ENCODE measurements at places on chromosomes 5 and 9.
A peak's percentile ranks its signal among the peaks of the same experiment; 100 is the strongest.

DNA sequence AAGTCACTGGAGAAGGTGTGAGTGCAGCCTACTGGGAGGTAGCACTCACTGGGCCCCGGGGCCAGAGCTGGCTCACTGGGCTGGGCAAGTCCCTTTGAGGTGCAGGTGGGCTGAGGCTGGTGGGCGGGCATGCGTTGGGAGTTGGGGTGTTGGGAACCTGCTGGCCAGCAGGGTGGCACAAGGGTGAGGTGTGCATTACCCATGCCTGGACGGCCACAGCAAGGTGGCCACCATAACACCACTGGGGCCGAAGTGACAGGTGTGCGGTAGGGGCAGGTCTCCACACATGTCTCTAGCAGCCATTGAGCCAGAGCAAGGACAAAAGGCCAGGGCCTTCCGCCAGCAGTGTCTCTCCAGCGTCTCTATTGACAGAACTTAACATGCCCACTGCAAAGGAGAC is 22.6 kb downstream of the PRRT1B start:
- DNase-seq: no peak

GRCh38 chr5:18888821-18889220 is 1099.2 kb downstream of the CDH18 start:
- DNase-seq: no peak

DNA sequence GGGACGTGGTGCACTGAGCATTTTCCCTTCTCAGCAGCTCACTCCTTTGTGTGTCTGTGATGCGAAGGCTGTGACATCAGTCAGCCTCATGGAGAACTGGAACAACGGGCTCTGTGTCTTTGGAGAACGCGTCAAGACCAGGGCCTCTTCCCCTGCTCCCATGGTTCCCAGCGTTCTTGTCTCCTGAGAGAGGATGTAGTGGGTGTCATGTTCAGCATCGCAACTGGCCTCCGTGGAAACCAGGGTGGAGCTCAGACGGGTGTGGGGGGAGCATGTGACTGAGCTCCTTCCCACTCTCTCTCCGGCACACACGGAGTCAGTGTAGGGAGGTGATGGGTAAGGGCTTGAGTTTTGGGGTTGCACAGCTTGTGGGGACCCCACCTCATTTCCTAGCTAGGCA is 59.7 kb downstream of the TENT4A start:
- peak; percentile 26 for DNase-seq

DNA sequence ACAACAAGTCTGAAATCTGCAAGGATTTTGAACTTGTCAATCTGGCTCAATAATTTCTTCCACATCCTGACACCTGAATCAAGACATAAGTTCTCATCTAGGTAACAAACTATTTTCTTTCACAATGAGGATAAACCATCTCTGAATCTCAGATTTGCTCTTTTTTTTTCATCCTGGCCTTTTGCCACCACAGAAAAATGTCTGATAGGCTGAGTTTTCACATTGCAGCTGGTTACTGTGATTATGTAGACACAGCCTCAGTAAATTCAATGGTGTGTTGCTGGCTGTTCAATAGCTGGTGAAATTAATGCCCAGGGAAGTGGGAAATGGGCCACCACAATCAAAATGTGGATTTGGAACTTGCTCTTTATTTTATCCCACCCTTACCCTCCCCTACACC is 2.8 kb upstream of the ADRA1B start:
- no peak for DNase-seq

DNA sequence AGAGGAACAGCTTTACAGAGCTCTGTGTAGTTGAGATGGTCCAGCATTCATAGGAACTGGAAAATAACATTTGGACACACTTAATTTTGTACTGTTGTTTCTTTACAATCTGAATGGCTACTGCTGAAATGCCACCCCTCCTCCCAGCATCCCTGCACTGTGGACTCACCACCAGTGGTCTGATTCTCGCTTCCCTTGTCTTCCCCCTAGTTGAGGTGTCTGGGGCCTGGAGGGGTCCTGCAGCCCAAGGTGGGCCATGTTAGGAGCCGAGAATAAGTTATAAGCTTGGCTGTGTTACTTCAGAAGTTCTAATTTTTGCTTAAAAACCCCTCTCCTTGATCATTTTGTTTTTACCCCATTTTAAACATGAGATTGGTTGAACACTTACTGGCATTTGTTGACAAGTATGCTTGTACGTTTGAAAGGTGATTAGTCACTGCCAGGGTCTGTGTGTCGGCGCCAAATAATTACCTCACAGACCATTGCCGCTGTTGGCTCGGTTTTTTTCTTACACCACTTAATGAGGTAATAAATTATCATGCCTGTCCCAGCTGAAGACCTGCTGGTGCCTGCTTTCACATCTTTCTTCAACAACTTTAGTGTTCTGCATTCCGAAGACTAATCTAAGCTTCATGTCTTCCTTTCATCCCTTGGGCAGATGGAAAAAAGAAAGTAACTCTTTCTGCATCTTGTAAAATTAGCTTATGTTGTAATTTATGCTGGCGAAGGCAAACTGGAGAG is 65.8 kb downstream of the MCCC2 start:
- no peak for DNase-seq

DNA sequence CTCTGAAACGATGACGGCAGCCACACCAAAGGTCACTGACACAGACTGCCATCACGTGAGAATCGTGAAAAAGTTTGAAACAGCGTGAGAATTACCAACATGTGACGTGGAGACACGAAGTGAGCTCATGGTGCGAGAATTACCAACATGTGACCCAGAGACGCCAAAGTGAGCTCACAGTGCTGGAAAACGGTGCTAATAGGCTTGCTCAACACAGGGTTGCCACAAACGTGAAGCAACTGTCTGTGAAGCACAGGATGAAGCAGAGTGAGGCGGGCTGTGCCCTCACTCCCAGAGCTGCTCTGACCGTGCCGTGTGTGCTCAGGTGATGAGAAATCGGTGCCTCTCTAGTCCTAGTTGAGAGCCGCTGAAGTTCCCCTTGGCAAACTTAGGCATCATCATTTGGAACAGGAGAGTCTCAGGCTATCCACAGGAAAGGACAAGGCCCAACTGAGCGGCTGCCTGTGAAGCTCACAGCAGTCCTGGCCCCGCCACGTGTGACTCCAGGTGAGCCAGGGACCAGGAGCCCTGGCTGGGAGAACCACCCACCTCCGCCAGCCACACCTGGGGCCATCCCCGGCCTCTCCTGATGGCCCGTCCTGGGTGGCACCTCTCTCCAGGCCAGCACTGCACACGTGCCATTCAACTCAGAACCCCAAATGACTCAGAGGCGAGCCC is 29.8 kb upstream of the SLC6A3 start:
- no peak for DNase-seq

GRCh38 chr5:5793242-5794117 is 371.0 kb downstream of the ICE1 start:
- DNase-seq: no peak

GRCh38 chr9:113558632-113559502 is 95.3 kb downstream of the RGS3 start:
- DNase-seq: peak; percentile 19

GRCh38 chr9:132147839-132148238 is 14.0 kb upstream of the NTNG2 start:
- DNase-seq: no peak

DNA sequence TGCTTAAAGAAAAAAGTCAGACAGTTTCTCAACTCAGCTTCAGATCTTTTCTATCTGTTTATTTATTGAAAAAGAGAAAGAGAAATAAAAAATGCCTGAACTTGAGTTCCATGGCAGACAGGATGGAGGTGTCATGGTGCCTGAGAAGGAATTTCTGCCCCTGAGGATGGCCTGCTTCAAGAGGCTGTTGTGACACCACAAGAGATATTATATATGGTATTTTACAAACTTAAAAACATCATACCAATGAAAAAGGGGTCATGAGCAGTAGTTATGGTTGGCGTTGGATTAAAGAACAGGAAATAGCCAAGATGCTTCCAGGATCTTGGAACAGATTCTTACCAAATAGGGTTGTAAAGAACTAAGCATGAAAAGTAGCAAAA is 344.6 kb downstream of the GLIS3 start:
- no peak for DNase-seq

DNA sequence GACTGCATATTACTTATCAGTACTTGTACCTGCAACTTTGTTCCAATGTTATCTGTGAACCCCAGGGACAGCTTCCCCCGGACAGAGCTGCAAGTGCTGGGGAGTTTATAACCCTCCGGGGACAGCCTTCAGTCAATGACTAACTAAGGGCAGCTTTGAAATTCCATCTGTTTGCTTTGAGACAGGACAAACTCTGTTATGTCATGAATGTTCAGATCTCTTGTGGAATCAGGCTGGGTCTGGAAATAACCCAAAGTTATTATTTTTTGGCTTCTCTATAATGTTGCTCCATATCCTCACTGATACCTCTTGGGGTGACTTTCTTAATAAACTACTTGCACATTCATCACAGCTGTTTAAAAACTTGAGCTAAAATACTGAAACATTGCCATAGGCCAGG is 617.5 kb upstream of the TLE4 start:
- no peak for DNase-seq

- peak; percentile 48 for DNase-seq
Measured at GRCh38 chr9:135343837-135344522, 135.6 kb upstream of the PPP1R26 start.

GRCh38 chr9:113228130-113228665 is 6.9 kb downstream of the SLC31A1 start:
- no peak for DNase-seq

- DNase-seq: no peak
Measured at GRCh38 chr5:7882926-7883325, 14.0 kb downstream of the MTRR start.

DNA sequence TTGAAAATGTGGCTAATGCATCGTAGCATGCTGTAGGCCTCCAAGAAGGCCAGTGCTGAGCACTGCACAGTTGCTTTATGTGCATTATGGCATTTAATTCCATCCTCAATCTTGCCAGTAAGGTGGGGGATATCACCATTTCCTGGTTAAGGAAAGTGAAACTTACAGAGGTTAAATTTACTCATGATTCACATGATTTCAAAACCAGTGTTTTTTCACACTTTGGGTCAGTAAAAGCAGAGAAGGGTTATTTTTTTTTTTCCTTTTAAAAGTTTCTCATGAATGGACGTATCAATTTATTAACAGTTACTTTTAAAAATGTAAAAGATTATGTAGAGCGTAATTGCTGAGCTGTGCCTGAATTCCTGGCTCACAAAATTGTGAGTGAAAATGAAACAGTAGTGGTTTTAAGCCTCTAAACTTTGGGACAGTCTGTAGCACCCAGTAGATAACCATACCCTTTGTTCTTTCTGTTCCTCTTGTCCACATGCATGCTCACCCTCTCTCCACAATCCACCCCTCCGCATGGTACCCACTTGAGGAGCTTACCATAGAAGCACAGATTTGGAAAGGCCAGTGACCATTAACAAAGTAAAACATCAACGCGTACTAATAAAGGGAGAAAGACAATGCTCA is 21.2 kb downstream of the MAST4 start:
- no peak for DNase-seq

GRCh38 chr9:119284118-119284517 is 85.1 kb downstream of the BRINP1 start:
- peak; percentile 29 for DNase-seq
